ENCODE measurements at places on chromosomes 1 and 21. TPM values are rescaled to one million over a fixed set of nuclear protein-coding genes. Genes with fewer than 3 reads are reported as not detected.

GRCh38 chr1:217273866-217274265 lies 357.0 kb downstream of the GPATCH2 start:
- no peak for DNase-seq

The SH2D1B gene
- polyA plus RNA-seq, result 0.17 TPM

GRCh38 chr1:111422546-111423391 lies 4.8 kb downstream of the OVGP1 start:
- peak; percentile 72 for DNase-seq

GRCh38 chr1:151132335-151133017 lies 14.0 kb downstream of the SEMA6C start:
- DNase-seq, result no peak

The CYP4A22 gene
- 64.6 TPM for polyA plus RNA-seq

The FNDC5 gene
- 0.43 TPM for polyA plus RNA-seq

The OR14K1 gene
- polyA plus RNA-seq, result not detected

DNA sequence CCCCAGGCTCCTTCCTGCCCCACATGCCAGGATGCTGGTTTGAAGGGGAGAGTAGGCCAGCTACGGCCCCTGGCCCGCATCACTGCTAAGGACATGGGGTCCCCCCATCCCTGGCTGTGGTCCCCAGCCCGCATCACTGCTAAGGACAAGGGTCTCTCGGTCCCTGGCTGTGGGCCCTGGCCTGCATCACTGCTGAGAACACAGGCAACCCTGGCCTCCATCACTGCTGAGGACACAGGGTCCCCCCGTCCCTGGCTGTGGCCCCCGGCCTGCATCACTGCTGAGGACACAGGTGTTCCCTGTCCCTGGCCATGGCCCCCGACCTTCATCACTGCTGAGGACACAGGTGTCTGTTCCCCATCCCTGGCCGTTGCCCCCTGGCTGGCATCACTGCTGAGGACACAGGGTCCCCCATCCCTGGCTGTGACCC lies 448 bp upstream of the OBSCN start:
- no peak for DNase-seq

The CELA2A gene
- polyA plus RNA-seq, result not detected

The RGS13 gene
- 0.05 TPM for polyA plus RNA-seq

DNA sequence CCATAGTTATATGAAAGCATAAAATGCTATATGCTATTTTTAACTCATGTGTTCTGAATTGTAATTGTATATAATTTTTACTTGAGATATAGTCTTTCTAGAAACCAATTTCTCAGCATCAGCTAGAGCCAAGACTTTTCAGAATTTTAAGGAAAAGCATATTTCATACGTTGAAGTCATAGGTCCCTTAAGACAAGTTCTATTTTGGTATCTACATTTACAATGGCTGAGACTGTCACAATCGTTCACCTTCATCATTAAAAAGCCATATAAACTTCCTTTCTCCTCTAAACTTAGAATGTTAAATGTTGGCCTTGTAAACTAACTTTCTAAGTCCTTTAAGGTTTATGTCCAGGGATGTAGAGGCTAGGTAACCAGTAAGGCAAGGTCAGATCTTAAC lies 104.1 kb downstream of the LRRC40 start:
- no peak for DNase-seq

The SYT14 gene
- polyA plus RNA-seq, result not detected

The CRP gene
- 4,292 TPM for polyA plus RNA-seq

The PRELP gene
- polyA plus RNA-seq, result 5.8 TPM

GRCh38 chr21:38992737-38993136 lies 187.0 kb downstream of the ETS2 start:
- no peak for DNase-seq

DNA sequence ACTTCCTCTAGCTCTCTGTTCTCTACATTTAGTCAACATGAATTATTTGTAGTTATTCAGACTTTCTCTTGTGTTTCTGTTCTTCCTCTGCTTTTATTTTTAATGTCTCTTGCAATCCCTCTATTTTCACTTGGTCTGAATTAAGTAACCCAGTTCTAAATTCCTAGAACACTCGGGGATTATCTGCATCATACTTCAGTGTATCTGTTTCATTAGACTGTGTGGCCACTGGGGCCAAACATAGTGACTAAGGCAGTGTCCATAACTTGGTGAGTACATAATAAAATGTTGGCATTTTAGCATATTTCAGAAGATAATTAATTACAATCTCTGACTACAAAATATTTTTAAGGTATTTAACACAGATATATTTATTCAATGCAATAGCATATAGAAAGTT lies 1087.2 kb upstream of the B3GALT2 start:
- no peak for DNase-seq

DNA sequence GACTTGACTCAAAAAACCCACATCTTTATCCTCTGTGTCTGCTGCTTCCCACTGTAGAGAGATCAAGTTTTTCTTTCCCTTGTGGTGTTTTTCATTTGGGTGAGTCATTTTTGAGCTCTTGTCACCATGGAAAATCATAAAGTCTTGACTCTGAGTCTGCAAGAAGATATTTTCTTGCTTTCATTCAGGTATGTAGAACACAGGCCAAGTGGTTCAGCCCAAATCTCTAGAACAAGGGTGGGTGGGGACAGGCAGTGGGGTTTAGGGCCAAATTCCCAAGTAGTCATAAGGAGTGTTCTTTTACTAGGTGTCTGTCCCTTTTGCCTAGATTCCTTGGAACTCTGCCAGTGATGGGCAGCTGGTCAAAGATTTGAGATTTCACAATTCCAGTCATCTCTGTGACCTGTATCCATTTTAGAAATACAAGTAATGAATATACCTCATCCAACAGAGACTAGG lies 21.5 kb upstream of the ARHGAP29 start:
- no peak for DNase-seq

The FOXD3 gene
- polyA plus RNA-seq, result 0.05 TPM

DNA sequence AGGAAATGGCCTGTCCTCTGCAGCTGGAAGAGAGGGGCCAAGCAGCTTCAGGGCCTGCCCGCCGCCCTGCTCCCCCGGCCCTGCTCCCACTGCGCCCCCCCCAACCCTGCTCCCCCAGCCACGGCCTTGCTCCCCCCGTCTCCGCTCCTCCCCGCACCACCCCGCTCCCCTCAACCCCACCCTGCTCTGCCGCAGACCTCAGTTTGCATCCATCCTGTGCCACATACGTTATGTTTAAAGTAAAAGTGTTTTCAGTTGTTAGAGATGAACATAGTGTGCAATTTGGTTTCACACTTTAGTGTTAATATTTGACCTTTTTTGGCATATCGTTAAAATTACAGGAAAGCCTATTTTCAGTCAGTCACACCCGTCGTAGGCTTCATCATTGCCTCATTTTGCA lies 34.1 kb upstream of the DIP2A start:
- DNase-seq, result no peak

The DNTTIP2 gene
- 10.9 TPM for polyA plus RNA-seq

DNA sequence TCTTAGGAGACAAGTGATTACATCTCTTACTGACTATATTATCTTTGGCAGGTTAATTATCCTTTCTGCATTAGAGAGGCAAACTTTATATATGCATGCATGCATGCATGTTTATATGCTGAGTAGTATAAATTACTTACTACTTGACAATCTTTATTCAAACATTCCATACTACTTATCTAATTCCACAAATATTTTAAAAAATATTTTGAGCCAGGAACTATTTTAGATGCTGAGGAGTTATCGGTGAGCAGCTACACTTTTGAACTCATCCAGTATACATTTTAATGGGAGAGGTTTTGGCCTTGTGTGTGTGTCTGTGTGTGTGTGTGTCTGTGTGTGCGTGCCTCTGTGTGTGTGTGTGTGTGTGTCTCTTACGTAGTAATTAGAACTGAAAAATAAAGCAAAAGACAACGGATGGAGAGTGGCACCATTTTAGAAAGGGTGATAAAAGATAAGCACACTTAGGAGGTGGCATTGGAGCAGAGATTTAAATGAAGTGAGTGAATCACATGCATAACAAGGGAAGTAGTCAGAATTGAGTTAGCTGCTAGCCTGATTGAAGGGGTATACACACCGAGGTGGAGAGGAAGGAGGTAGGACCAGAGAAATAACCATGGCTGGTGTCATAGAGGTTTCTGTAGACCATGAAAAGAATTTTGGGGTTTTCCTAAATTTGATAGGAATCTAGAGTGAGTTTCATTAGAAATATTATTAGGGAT lies 1488.4 kb downstream of the MRPL39 start:
- no peak for DNase-seq

Measured in liver (tissue), 10 donors.